ENCODE measurements at places on chromosomes 4 and X.

GRCh38 chr4:4358093-4358854 is 28.6 kb upstream of the NSG1 start:
- DNase-seq = no peak

- no peak for DNase-seq
Observed at GRCh38 chr4:41644915-41645295, 103.6 kb downstream of the PHOX2B start.

GRCh38 chr4:5836943-5837342 is 55.9 kb downstream of the CRMP1 start:
- no peak for DNase-seq

DNA sequence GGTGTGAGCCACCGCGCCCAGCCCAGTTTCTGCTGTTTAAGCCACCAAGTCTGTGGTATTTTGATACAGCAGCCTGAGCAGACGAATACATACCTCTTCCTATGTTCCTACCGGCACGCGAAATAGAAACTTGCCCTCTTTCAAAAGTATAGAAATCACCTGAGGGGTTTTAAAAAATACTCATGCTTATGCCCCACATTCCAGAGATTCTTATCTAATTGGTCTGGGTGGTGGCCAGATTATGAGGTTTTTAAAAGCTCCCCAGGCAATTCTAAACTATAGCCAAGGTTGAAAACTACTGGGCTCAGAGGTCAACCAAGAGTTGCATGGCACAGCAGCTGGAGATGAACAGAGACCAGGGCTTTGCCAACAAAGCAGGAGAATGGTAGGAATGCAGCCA is 24.9 kb upstream of the HUWE1 start:
- DNase-seq = no peak

- no peak for DNase-seq
Observed at GRCh38 chrX:109872021-109872732, 130.7 kb upstream of the TMEM164 start.

DNA sequence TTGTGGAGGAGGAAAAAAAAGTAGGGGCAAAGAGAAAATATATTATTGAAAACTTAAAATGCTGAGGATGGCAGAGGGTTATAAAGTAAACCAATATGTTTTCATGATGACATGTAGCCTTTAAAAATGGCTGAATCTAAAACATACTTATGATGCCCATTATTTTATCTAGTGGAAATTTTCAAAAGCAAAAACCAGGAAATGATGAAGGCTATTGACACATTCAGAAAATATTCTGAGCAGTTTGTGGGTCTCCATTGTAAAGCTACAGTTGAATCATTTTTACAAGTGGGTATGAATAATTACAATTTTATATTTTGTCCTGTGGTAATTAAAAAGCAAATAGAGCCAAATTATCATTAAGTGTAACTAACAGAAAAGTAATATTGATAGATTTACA is 10.7 kb downstream of the PLS3 start:
- no peak for DNase-seq

- no peak for DNase-seq
Observed at GRCh38 chrX:151543706-151544105, 19.8 kb upstream of the PASD1 start.

DNA sequence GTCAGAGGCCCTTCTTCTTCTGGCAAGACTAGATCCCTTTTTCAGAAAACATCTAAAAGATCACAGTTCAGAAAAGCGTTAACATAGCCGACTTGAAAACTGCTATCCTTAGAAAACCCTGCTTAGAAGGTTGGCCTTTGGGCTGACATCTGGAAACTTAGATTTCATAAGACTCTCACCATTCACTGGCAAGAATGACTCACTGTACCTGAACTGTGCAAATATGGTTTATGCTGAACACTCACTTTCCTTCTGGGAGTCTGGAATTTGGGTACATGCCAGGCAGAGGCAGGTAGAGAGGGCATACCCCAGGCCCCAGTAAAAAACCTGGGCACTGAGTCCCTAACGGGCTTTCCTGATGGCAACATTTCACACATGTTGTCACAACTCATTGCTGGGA is 88.8 kb upstream of the GPC3 start:
- no peak for DNase-seq

GRCh38 chr4:186723292-186724057 is at the start of gene FAT1:
TSS of gene FAT1 (minus strand) at chr4:186723856. CDS start at chr4:186709827, 14,029 bp downstream.
- DNase-seq = no peak

GRCh38 chr4:125314676-125315575 is at the start of gene FAT4:
TSS of gene FAT4 (plus strand) at chr4:125314955. CDS start at chr4:125316412, 1,457 bp downstream.
- peak; percentile 68 for DNase-seq

- DNase-seq = no peak
Observed at GRCh38 chrX:120761810-120762209, 113.9 kb downstream of the CT47B1 start.

DNA sequence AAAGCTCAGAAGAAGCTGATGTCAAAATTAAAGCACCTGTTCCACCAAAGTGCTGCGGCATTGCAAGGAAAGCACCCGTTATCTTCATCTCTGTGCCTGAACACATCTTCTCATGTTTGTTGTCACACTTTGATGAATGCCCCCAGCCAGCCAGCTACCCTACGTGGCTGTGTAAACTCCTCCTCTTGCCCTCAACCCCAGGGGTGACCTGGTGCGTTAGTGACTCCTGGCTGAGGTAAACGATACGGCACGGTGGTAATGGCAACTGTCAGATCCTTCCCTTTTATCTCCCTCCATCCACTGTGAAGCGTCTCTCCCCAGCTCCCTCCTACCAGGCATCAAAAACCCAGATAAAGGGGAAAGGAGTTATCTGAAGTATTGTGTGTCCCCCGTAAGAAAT is 90.6 kb upstream of the WWC2 start:
- DNase-seq = no peak

DNA sequence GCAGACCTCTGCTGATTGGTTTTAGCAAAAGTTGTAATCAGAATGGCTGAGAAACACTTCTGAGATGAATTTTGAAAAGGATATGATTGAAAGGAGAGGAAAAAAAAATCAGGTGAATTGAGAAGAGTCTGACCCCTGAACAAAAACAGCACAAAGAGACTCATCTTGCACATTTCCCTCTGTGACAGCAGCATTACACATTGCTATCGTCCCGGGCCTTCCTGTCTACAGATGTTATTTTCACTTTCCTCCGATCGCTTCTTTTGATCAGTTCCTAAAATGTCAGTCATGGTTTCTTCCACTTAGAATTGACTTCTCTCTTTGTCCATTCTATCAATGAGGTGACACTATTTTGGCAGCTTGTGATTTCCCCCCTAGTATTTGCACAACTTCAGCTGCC is 262.6 kb downstream of the GPC3 start:
- no peak for DNase-seq

DNA sequence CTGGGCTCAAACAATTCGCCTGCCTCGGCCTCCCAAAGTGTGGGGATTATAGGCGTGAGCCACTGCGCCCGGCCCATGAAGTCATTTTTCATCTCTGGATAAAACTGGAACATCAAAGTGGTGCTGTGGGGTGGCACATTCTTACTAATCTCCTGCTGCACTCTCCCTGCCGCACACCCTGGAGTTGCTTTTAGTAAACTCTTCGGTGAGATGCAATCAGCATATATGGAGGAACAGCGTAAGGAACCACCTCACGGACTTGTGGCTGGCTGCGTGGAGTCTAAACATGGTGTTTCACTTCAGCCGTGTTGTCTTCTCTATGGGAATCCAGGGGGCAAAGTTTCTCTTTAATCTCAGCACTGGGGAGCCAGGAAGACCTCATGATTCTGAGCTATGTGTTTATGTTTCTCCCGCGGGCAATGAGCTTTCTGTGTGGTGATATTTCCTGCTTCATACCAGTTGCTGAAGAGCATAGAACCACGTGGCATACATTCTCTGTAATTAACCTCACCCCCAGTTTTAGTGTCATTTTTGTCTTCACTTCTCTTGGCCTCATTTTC is 2.1 kb upstream of the RHOH start:
- peak; percentile 74 for DNase-seq

- no peak for DNase-seq
Observed at GRCh38 chr4:86441175-86441936, 81.5 kb upstream of the MAPK10 start.

DNA sequence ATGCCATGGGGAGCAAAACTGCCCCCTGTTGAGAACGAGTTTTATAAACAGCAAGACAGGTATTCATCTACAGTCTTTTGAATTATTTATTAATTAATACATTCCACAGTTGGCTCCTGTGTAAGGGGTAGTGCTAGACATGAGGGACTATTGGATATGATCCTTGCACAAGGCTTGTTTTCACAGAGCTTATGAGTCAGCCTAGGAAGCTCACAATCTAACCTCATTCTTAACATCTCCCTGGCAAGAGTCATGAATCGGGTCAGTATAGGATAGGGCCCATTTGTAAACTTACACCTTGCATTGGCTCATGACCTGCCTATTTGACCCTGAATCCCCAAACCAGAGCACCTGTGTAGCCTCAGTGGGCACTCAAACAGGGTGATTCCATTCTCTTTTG is 209.1 kb upstream of the HCCS start:
- no peak for DNase-seq

DNA sequence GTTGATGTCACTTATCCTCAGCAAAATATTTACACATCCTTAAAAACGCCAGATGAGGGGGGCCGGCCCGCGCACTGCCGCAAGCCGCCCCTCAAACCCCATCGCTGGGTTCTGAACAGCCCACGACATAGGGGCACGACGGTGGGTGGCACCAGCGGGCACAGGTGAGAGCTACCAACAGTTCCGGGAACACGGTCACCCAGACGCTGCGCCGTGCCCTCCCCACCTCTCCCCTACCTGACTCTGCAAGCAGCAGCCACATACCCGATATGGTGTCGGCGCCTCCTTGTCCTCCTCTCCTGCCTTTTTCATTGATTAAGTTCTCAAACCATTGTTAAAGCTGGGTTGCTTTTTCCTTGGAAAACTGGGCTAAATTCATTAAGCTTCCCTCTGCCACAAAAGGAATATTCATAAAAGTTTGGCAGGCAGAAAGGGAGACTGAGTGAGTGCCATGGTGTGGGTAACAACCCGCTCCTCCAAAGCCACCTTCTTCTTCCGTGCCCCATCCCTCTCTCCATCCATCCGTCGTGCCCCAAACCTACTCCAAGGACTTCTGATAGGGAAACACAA is 1.4 kb downstream of the RAI2 start:
- no peak for DNase-seq

DNA sequence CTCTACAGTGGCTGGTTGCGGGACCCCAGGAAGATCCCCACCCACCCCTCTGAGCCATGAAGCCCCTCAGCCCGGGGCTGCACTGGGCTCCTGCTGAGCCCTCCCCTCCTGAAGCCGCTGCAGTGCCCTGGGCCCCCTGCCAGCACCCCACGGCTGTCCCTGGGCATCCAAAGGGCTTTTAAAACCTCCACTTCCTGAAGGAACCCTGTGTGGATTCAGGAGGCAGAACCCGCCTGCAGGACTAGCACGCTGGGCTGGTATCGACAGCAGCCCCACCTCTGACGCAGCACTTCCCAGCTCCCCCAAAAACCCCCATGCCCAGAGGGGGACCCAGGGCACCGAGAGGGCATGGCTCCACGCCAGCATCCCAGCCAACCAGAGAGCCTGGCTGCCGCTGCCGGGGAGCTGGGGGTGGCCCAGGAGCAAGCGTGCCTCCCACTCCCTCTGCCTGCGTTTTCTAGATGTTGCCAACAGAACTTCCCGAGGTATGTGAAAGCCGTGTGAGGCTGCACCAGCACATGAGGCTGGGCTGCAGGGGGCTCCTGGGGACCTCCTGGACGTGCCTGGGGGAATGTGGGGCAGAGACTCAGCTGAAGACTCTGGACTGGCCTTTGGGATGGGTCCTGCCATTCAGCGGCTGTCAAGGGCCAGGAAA is 6.3 kb downstream of the MXD4 start:
- DNase-seq = no peak

DNA sequence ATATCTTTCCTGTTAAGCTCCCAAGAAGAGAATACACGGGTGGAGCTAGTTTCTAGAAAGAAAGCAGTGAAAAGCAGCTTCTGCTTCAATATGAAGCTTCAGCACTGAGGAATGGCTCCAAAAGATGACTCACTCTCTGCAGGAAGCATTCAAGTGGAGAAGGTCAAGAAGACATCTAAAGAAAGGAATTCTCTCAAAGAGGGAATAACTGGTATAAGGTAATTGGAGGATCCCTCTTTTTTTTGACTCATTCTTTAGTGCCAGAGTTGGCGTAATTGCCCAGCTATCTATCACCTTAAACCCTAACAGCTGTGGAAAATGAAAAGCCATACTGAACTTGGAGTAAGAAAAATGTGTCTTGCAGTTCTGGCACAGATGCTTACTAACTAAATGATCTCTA is 3.5 kb downstream of the EDA2R start:
- DNase-seq = no peak

GRCh38 chr4:152594978-152595925 is 59.4 kb upstream of the FBXW7 start:
- DNase-seq = no peak

DNA sequence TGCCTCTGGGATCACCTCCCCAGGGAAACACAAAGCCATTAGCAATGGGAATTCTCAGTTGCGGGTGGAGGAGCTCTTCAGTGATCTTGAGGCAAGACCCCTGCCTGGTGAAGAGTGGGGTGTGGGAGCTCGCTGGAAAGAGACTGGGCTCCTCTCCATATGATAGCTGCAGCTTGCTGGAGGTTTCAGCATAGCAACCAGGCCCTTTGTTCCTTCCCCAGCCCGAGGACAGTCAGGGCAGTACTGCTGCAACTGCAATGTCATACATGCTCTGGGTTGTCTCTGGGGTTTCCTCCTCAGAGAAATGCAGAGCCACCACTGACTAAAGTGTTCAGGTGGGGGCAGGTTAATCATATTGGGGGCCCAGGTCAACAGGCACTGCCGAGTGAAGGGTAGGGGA is 81.3 kb downstream of the ARHGAP24 start:
- no peak for DNase-seq

DNA sequence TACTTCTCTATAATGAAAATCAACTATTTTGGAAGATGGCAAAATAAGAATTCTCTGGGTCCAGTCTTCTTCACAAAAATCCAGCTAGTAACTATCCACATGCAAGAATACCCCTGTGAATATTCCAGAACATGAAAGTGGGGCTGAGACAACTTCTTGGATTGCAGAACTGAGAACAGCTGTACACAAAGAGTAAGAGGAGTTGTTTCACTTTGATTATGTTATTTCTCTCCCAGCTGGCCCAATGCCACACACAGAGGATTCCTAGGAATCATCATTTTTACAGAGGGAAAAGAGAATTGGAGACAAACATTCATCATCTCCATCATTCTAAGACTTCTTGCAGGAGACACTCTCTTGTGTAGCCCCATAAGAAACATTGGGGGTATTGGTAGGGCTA is 782.2 kb upstream of the LCORL start:
- DNase-seq = no peak

- no peak for DNase-seq
Observed at GRCh38 chr4:173274744-173275143, 59.4 kb downstream of the HMGB2 start.

DNA sequence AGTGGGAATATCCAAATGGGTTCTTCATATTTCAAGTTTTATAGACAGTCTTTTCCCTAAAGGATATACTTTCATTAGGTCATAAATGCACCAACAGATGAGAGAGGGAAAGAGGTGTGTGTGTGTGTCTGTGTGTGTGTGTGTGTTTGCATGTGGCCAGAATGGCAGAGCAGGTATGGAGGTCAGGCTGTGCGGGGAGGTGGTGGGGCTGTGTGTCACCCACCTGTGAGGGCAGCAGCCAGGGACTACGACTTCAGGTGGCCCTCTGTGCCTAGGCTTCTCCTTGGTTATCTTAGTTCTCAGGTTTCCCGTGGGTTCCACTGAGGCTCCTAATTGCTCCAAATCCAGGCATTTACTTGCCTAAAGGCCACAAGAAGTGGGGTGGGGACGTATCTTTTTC is 14.6 kb downstream of the HAND2 start:
- no peak for DNase-seq
